ENCODE measurements at places on chromosomes 1 and 21. TPM values are rescaled to one million over a fixed set of nuclear protein-coding genes. Genes with fewer than 3 reads are reported as not detected.

Gene CLK2
- total RNA-seq = 99.6 TPM

Gene FCRL1
- 109 TPM for total RNA-seq

Gene MYBPH
- 62.2 TPM for total RNA-seq

GRCh38 chr1:50968821-50969610 is 1.0 kb upstream of the CDKN2C start:
- H3K27ac ChIP-seq = peak overlapping the region; percentile 90
- H3K27me3 ChIP-seq = no peaks in the 10 kb centered on the region
- H3K4me3 ChIP-seq = peak overlapping the region; percentile 84
- H3K4me1 ChIP-seq = peaks cover 39% of the 10 kb centered on the region
- DNase-seq = peak; percentile 70
- H3K36me3 ChIP-seq = 0 out of 2 replicates have a peak, but pooled peaks cover 3% of the 10 kb centered on the region

DNA sequence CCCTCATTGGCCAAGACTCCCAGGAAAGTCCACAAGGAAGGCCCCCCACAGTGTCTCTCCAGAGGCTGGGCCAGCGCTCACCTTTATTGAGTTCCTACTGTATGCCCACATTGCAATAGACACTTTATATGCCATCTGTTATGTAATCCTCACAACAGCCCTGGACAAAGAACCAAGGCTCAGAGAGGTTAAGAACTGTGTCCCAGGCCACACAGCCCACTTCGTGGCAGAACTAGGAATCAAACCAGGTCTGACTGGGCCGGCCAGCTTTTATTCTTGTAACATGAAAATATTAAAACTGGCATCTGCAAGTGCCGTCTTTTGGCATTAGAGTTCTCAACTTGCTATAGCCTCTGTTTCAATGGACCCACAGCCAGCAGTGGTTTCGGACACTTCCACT is 4.5 kb downstream of the CTRC start:
- no peaks in the 10 kb centered on the region for H3K4me1 ChIP-seq
- DNase-seq = no peak
- no peak overlapping the region for H3K27ac ChIP-seq
- H3K27me3 ChIP-seq = no peaks in the 10 kb centered on the region
- H3K4me3 ChIP-seq = no peak overlapping the region
- no peaks in the 10 kb centered on the region for H3K36me3 ChIP-seq

GRCh38 chr1:100700586-100700985 is 19.0 kb upstream of the VCAM1 start:
- no peaks in the 10 kb centered on the region for H3K4me1 ChIP-seq
- H3K27ac ChIP-seq = no peak overlapping the region
- DNase-seq = no peak
- H3K27me3 ChIP-seq = no peaks in the 10 kb centered on the region
- no peak overlapping the region for H3K4me3 ChIP-seq
- H3K36me3 ChIP-seq = no peaks in the 10 kb centered on the region

Data from Karpas-422 (cell line).